AG08395 (cell line): ENCODE measurements at places on chromosomes 4 and X.

DNA sequence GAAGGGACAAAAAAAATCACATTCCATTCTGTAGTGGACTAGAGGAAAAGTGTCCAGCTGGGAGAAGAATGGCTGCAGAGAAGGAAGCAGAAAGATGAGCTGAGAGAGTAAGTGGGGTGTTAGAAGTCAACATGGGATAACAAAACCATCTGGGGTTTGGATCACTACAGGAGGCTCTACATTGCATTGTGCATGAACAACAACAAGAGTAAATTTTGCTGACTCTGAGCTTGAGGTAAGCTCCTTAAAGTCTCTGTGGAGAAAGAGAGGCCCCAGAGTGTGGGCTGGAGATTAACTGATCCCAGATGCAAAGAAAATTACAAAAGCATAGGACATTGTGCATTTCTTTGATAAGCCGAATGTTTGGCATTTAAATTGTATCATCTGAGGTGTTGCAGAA lies 128.9 kb downstream of the UGT8 start:
- DNase-seq: no peak

DNA sequence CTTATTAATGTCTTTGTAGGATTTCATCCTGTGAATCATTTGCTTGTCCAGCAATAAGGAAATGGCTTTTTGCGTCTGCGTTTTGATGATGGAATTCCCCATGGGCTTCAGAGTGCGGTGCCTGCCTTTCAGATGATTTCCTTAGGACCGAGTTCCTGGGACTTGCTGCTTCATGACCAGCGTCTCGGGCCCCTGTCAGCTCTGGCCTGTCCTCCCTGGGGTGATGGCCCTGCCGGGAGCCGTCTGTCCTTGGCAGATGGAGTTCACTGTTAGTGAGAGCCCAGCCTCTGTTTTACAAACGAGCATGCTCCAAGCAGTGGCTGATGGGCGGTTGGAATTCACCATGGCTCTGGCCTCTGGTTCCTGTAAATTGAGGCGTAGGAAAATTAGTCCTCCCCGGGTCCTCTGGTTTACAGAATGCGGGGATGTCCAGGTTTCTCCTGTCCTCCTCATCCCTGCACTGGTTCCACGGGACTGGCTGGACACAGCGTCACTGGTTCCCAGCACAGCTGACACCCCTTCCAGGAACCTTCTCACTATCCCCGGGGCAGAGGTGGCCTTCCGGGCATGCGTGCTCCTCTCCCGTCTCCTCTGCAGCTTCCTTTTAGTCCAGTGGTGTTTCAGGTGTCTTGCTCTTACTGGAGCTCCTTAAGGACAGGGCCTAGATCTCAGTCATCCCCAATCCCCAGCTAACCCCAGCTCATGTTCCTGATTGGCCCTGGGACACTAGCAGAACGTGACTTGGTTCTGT lies 34.9 kb downstream of the TBC1D14 start:
- no peak for DNase-seq

DNA sequence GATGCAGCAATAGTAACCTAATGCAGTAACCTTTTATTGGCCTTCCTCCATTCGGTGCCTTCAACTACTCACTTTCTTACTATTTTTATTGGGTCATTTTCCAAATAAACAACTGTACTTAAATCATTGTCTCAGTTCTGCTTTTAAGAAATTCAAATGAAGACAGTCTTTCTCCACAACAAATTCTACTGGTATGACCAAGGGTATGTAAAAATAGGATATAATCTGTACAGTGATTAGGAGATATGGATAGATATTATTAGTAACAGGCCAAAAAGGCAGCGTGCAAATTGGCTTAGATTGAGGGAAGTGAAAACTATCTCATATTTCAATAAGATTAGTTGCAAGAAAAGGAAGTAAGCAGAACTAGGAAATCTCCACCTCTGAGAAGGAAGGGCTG lies 177.4 kb upstream of the PPP1R2C start:
- no peak for DNase-seq

DNA sequence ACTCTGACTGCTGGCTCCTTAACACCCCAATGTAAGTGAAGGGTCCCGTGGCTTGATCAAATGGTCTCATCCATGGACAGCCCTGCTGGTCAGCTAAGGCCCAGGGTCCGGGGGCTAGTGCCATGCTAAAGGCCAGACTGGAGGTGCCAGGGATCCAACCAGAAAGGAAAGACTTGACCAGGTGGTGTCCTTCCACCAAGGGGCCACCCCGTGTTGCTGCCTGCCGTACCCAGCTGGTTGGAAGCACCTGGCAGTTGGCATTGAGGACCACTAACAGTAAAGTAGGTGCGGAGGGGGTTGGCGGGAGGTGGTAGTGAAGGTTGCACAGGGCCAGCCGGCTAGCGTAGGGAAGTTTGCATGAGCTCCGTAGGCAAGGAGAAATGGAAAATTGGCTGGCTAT lies 1.7 kb upstream of the IL1RAPL2 start:
- DNase-seq: no peak

DNA sequence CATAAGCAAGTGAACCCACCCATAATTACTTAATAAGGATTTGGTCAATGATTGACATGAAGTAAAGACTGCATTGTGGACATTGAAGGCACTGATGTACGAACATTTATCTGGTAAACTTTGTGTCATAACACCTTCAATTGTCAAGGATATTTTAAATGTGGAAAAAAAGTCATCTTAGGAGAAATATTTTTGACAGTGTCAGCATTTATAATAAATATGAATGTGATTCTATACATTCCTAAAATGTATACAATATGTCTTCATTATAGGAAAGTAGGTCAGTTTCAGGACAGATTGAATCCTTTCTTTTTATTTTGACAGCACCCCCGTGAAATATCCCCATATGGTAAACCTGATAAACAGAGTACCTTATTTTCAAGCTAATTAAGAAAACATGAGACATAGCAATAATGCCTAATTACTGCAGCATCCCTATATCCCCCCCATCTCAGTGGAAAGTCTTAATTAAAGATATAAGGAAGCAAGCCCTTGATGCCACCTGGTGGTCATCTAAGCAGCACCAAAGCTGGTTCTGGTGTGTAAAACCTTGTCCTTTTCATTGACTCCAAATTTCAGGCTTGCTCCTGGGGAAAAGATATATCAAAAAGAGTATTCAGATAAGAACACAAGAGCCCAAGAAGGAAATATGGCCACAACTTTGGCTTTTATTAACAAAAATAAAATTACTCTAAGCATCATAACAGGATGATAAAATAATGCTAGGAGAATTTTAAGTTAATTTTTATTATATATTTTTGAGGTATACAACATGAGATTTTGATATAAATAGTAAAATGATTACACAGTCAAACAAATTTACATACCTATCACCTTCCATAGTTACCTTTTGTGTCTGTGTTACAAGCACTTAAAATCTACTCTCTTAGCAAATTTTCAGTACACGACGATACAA lies 379.7 kb downstream of the TLL1 start:
- no peak for DNase-seq

DNA sequence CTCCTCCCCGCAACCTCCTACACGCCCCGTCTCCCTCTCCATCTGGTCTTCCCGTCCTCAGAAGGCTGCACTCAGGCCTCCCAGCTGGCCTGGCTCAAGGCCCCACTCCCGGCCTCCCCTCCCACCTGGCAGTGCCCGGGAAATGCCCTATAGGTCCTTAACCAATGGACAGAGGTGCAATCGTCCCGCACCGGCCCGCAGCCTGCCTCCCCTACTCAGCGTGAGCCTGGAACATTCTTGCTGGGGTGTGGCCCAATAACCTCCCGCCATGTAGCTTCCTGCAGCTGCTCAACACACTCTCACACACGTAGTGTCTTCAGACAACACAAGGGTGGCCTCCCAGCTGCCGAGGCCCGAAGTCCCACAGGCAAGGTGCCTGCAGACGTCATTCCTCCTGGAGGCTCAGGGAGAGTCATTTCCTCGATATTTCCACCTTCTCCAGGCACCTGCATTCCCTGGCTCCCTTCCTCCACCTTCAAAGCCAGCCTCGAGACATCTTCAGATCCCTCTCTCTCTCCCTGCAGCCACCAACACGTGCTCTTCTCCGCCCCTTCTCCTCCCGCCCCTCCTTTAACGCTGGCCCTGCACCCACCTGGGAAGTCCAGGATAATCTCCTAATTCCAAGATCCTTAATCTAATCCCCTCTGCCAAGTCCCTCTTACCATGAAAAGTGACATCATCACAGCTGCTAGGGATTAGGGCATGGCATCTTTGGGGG lies 56.2 kb downstream of the ADRA2C start:
- DNase-seq: no peak

DNA sequence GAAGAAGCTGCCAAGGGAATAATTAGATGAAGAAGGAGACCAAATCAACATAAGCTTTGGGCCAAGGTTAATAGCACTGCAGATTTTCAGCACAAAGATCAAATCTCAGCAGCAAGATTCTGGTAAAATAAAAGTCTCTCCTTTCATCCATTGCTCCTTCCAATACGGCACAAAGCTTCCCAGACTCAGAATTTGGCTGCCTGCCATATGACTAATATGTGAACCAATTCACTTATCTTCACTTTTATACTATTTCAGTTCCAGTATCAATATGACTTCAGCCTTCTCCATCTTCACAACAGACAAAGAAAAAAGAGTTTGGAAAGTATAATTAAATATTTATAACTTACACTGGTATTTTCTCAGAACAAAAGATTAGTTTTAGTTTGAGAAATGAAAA lies 978.3 kb upstream of the GRID2 start:
- DNase-seq: no peak

- no peak for DNase-seq
These were observed 81.5 kb downstream of the CLDN34 start for GRCh38 chrX:10048707-10049106.

DNA sequence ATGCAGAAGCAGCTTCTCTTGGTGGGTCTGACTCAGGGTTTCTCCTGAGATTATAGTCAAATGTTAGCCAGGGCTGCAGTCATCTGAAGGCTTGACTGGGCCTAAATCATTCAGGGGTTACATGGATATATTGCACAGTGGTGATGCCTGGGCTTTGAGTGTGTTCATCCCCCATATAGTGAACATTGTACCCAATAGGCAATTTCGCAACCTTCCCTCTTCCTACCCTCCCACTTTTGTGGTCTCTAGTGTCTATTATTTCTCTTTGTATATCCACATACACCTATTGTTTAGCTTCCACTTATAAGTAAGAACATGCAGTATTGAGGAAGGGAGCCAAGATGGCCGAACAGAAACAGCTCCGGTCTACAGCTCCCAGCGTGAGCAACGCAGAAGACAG lies 90.3 kb upstream of the CAMK2D start:
- no peak for DNase-seq

DNA sequence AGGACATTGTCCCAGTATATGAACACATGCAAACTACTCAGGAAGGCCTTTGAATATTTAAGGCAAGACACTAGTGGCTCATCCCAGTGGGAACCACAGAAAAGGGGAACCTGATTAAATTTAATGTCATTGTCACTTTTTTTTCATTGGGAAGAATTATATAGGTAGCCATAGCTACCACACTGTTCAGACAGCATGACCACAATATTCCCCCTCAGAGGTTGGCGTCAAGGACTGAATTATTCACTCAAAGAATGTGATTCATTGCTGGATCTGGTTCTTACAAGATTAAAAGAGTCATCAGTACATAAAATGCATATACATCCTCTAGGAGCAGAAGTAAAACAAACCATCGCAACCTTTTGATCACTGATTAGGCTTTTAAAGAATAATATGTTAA lies 92.0 kb upstream of the SMARCAD1 start:
- no peak for DNase-seq

DNA sequence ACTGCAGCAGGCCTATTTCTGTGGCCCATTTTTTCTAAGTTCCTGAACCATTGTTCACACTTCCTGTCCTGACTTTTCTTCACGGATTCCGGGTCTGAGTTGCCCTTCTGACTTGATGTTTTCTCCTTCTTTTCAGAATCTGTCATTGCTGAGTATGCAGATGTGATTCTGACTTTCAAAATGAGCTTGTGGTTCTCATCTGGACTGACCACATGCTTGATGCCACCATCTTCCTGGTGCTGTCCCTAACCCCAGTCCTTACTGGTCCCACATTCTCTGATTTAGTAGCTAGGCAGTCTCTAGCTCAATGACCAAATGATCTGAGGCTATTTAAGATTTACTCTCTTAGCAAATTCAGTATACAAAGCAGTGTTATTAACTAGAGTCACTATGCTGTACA lies 822.3 kb upstream of the TENM3 start:
- DNase-seq: no peak

DNA sequence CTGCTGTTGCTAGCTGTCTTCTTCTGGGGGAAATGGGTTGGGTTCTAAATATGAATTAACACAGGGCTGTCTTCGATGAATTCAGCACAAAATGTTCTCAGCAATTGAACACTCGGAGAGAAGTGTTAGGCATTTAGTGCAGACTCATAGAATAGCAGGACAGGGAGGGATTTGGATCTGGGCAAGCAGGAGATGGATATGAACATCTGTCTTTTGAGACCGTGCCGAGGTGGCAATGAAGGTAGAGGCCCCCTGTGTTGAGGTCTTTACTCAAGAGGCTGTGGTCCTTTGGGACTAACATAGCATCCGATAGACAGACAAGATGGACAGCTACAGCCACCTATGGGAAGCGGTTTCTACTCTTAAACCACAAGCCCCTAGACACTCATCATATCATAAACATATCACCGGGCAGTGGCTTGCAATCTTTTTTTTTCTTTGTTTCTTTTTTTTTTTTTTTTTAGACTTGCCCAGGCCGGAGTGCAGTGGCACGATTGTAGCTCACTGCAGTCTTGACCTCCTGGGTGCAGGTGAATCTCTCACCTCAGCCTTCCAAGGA lies 6.7 kb downstream of the CD99 start:
- no peak for DNase-seq

DNA sequence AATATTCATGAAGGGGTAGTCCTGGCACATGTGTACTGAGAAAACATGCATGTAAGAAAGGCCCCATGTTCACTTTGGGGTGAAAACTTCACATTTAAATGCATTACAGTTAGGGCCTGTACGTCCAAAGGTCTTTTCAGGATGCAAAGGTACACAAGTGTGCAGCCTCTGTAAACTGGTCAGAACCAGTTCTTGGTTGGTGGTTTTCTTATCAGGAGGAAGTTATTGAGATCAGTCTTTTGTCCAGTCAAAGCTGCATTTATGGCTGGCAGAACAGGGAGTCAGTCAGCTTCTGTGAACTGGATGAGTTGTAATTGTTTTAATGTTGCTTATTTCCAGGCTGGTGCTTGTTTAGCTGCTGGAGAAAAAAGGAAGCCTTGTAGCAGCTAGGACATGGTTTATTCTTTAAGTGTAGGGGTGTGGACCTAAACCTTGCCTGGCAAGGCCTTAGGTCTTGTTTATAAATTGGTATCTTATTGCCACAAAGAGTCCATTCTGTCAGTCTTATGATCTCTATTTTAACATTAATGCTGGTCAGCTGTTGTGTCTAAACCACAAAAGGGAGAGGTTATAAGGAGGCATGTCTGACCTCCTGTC lies 1906.6 kb upstream of the TENM3 start:
- DNase-seq: no peak

DNA sequence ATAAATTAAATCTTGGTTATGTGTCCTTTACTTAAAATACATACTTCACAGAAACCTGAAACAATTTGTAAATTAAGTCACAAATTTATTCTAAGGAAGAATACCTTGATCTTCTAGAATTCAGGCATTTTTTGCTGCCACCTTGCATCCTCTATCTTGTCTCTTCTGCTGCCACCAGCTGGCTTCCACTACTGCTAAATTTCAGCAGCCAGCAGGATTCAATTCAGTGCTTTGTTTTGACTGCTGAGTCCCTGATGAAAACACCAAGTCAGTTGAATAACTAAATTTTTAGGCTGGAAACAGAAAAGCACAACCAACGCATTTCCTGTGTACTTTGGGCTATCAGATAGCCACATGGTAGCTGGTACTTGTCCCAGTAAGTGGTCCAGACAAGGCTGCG lies 2.4 kb upstream of the MBTPS2 start:
- no peak for DNase-seq

GRCh38 chr4:73541251-73541650 lies 59.7 kb downstream of the AFM start:
- no peak for DNase-seq

- DNase-seq: no peak
These were observed 46.6 kb downstream of the MAOA start for GRCh38 chrX:43702660-43703059.
